ENCODE measurements at places on chromosomes 4 and X.
A peak's percentile ranks its signal among the peaks of the same experiment; 100 is the strongest.

DNA sequence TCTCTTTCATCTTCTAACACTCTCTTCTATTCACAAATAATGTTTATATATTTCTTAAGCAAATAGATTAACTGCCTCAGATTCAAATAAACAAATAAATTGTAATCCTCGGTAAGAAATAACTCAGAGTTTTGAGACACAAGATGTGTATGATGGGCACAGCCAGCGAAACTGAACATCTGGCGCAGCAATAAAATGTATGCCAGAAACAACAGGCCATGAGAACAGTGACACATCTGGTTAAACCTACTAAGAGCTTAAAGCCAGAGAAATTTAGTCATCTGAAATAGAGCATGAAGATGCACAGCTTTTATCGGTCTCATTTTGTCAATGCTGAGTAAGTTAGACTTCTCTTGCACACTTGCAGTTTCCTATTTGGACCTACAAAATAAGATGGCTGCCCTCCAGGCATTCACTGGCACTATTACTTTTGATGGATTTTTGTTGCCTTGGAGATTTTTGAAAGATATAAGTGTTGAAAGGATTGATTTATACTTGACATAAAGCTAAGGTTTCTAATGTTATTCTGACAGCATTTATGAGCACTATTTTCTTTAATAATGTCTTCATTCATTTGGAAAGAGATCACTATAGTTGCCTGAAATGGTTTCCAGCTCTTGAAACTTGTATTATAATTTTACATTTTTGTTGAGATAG, 1444.0 kb downstream of the PCDH18 start:
- no peak for DNase-seq

DNA sequence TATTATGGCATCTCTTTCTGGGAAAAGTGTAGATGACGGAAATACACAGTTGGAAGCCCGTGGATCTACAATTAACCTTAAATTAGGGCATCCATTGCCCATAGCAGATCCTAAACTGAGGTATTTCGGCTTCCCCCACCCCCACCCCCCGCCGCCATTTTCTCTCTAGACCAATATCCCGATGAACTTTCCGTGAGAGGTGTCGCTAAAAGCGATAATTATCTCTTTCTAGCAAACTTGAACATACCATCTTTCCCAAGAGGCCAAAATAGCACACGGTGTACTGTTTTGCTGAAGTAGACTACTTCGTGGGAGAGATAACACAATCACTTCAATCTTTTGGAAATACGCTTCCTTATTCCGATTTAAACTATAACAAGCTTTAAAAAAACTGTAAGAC, 554 bp downstream of the KLHL15 start:
- no peak for DNase-seq

DNA sequence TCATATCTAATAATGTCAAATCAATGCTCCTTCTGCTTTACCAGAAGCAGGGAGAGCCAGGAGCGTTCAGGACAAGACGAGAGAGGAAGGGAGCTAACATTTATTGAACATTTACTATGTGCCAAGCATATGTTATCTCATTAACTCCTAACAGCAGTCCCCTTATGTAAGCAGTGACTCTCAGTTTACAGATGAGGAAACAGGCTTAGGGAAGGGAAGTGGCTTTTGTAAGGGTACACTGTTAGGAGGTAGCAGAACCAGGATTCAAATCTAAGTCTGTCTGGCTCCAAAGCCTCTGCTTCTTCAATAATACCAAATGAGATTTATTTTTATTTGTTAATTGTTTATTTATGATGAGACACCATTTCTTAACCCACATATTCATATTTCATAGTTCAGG, 2.6 kb upstream of the STARD8 start:
- no peak for DNase-seq

- no peak for DNase-seq
These were observed 5.7 kb upstream of the TADA2B start for GRCh38 chr4:7037425-7037824.

DNA sequence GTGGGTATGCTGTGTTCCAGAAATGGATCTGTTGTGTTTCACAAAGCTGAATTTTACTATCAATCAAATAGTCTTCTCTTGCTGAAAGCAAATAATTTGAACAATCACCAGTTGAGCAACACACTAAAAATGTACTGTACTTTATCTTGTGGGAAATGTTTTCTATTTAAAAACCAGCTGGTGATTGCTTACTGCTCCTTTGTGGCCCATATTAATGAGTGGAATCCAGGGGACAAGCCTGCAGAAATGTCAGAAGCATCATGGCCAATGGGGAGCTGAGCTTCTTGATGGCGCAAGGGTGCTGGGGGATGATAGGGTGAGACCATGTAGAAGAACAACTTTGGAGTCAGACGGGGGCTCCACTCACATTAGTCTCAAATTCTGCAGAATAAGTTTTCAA, 346.2 kb downstream of the ARHGAP10 start:
- no peak for DNase-seq

GRCh38 chrX:132090403-132091159, 37.2 kb downstream of the FRMD7 start:
- no peak for DNase-seq

DNA sequence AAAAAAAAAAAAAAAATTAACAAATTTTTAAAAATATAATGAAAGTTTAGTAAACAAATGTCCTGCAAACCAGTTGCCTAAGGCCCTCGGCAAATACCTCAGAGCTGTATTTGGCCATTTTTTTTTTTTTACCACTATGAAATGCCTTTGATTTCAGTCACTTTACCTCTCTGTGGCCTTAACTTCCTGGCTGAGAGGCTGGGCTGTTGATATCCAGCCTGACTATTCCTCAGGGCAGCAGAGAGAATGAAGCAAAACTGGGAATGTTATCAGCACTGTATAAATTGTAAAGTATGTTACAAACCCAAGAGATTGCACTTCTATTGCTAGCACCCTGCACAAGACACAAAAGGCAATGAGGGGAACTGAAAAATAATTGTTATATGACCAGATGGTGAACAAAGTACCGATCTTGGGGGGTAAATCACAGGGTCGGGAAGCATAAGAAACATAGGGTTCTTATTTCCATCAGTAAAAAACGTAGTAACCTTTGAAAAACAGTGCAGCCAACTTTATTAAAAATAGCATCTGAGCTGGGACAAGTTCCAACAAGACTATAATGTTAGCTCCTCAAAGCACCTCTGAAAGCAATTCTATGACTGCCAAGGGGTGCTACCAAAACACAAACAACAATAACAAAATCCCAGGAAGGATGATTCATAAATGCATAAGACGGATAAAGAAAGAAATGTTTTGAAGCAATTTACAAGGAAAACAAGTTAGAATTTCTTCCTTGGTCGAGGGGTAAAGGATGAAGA, 18.1 kb downstream of the USP46 start:
- no peak for DNase-seq

GRCh38 chr4:40736910-40737309, 12.8 kb upstream of the NSUN7 start:
- DNase-seq, result no peak

GRCh38 chr4:172865531-172866127, 303.0 kb upstream of the GALNT7 start:
- DNase-seq, result no peak

DNA sequence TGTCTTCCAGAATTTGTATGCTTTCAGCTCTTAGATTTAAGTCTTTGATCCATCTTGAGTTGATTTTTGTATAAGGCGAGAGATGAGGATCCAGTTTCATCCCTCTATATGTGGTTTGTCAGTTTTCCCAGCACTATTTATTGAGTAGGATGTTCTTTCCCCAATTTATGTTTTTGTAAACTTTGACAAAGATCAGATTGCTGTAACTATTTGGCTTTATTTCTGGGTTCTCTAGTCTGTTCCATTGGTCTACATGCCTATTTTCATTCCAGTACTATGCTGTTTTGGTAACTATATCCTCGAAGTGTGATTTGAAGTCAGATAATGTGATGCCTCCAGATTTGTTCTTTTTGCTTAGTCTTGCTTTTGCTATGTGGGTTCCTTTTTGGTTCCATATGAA, 60.7 kb downstream of the IL15 start:
- DNase-seq, result no peak

DNA sequence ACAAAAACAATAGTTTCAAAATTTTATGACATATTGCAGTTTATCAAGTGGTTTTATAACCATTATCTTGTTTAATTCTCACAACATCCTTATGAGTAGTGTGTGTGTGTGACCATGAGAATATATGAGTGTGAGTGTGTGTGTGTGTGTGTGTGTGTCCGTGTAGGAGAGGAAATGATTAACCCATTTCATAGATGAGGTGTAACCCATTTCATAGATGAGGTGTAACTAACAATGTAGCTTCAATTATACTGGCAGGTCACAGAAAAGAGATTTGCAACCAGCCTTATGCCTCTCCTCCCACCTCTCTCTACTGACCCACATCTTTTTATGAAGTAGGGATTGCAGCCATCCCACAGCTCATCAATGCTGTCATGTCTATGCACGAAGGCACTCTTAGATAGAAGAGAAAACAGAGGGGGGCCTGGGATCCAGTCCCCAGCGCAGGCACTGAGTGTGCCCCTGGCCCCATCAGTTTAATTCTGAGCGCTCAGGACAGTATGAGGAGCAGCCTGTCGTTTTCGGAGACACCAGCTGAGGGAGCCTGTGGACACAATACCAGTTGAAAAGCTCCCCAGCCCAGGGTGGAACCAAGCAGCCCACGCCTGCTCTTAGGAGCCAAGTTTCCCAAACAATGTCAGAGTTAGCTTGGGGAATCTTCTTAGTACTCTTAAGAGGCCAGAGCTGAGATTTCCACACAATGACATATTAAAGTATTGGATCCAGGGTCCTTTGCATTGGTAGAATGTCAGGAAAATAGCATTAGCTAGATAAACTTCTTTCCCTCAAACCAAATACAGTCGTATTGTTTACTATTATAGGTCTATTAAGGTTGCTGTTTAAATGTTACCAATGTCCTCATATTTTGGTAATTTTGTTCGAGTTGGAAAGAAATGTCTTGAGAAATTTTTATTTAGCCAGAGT, 88.6 kb downstream of the PALLD start:
- DNase-seq, result peak; percentile 39

DNA sequence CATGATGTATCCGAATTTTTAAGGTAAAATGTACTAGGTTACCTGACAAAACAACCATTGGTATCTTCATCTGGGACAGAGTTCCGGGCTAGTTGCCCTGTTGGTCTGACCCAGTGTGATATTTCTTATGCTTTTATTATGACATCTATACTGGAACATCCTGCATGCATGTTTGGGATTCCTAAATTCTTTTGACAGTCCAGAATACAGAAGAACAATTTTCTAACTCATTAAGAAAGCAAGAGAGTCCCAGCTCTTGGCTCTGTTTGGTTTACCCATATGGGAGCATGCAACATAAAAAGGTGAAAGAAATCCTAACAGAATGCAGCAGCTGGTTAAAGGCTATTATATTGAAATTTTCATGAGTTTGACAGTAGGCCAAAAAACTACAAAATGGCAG, 247.7 kb upstream of the FTHL17 start:
- DNase-seq, result no peak

- no peak for DNase-seq
These were observed 16.4 kb downstream of the COX18 start for GRCh38 chr4:73053076-73053475.

- no peak for DNase-seq
These were observed 51.1 kb upstream of the PPP2R3B start for GRCh38 chrX:437661-438390.

GRCh38 chrX:39437670-39438441, 636.6 kb downstream of the MID1IP1 start:
- DNase-seq, result no peak

DNA sequence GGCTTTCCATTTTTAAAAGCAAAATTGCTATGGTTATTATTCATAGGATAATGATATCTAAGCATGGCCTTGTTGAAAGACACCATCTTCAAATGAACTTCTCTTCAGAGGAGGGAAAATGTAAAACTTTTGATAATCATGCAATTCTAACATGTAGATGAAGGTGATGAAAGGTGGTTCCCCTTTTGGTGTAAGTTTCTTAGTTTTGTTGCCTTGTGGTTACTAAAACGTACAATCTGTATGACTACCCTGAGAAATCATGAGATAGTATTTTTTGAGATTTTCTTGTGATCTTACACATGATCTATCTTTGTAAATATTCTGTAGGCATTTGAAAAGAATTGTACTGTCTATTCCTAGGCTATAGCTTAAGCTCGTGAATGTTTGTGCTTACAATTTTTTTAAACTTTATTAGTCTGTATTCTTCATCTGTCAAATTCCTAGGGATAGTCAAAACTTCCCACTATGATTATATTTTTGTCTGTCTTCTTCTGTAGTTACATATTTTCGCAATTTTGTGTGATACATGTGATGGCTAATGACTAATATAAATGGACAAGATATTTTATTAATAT, 47.5 kb downstream of the PTPN13 start:
- DNase-seq, result no peak

GRCh38 chr4:71878376-71878775, 94.5 kb upstream of the GC start:
- no peak for DNase-seq

GRCh38 chr4:6235012-6235411, 34.6 kb upstream of the WFS1 start:
- DNase-seq, result no peak

GRCh38 chr4:6763330-6763851, 19.1 kb upstream of the KIAA0232 start:
- no peak for DNase-seq

DNA sequence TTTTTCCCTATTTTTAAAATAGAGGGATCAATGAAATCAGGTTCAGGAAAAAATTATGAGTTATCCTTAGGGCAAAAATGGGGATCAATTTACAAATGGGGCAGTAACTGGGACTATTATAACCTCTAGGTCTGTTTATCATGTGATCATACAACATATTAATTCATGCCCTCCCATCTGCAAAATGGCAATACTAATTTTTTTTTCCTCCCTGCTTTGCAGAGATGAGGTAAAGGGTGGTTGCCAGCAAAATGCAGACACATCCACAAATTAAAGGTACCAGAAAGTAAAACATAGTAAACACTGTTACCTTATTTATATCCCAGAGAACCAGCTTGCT, 467 bp downstream of the HSD17B11 start:
- no peak for DNase-seq

DNA sequence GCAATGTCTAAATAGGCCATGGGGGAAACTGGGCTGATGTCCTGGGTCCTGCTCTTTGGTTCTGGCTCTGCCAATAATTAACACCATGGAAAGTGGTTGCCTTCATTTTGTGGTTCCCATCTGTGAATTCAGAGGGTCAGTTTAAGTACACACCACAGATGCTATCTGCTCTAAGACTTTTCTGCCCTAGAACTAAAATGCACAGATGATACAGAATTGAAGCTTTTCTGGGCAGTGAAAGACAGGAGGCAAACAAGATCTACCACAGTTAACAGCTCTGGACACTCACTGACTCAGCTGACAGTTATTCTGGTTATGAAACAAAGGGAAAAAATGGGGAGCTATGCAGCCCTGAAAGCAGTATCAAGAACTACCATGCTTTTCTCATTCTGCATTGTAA, 37.3 kb downstream of the APBB2 start:
- DNase-seq, result no peak

GRCh38 chr4:57083090-57083489, 27.1 kb downstream of the IGFBP7 start:
- DNase-seq, result no peak

All from activated CD8-positive, alpha-beta T cell treated with anti-CD3 and anti-CD28 coated beads, Interleukin-2, amount 10 ng/mL, durations not matched to agents 7 days and 5 days (primary cell).